ENCODE measurements at places on chromosomes 5 and 9.

DNA sequence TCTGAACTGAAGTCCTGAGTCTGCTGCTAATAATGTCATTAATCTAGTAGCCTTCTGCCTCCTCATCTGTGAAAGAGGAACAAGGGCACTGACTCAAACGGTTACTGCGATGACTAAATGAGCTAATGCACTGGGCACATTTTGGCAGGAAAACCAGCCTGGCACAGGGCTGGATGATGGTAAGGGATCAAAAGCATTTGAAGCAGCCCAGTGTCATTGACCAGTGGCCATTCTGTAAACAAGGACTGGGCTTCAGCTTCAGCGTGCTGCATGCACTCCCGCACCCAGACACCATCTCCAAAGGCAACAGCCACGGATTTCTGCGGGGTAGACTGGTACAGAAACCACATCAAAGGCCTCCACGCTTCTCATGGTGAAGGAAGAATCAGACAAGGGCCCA, 8.0 kb downstream of the GCNT4 start:
- no peak for DNase-seq

- DNase-seq: no peak
These were observed 6.8 kb downstream of the INVS start for GRCh38 chr9:100105861-100106260.

- DNase-seq: no peak
These were observed 26.9 kb upstream of the EXOC3 start for GRCh38 chr5:415928-416635.

- DNase-seq: no peak
These were observed 625.5 kb downstream of the CHSY3 start for GRCh38 chr5:130529511-130530485.

DNA sequence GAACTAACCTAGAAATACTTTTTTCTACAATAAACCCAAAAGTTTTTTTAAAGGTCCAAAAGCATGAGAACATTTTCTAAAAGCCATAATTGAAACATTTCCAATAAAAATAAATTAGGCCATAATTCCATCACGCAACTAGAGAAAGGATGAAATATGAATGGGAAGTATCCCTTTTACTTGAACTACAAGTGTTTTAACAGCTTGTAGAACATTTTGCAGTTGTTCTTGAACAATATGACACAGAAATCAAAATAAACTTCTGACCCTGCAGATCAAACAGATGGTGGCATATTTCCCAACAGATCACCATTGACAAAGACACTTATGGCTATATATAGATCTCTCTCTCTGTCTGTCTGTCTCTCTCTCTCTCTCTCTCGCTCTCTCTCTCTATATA, 624.4 kb downstream of the PSAT1 start:
- no peak for DNase-seq

GRCh38 chr9:37412431-37413151, 9.9 kb upstream of the GRHPR start:
- no peak for DNase-seq

DNA sequence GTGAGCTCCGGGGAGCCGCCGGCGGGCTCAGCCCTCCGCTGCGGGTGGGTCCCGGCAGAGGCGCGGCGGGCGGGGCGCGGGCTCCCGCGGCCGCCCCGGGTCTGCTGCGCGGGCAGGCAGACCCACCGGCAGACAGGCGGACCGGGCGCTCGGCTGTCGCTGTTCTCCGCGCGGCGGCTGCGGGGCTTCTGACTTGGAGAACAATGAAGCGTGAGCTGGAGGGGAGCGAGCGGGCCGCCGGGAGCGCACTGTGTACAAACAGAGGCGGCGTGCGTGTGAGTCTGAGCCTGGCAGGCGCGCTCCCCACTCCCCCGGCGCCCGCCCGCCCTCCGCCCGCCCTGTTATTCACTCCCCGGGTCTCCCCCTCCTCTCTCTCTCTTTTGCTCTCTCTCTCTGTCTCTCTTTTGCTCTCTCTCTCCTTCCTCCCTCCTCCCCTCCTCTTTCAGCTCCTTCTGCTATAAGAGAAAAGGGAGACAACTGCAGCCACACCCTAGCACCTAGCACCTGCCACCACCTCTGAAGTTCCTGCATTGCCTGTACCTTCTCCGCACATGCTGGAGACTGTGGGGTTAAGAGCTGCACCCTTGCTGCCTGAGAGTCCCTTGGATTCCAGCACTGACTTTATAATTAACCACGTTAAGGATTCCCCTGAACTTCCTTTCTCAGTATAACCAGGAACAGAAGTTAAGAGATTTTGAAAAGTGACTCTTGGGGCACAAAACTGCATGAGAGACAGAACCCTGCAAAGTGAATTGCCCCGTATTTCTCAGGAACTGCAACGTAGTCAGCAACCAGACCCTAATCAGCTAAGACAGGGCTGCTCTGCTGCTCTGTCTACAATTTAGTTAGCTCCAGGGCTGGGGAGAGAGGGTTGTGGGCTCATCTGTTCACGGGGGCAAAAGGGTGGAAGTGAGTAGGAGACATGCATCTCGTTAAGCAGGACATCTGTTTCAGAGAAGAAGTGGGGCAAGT, at the start of gene EDIL3:
Gene EDIL3 (minus strand): TSS at position 277 of the 972 bp plus-strand sequence. CDS start 506 bp downstream, outside the sequence.
- no peak for DNase-seq

GRCh38 chr9:72412483-72413040, 47.6 kb upstream of the ZFAND5 start:
- DNase-seq: no peak

GRCh38 chr5:129945774-129946270, 41.6 kb downstream of the CHSY3 start:
- no peak for DNase-seq

GRCh38 chr9:117720066-117720465, 15.9 kb downstream of the TLR4 start:
- DNase-seq: no peak

GRCh38 chr5:107969847-107970246, 299.1 kb upstream of the EFNA5 start:
- no peak for DNase-seq

DNA sequence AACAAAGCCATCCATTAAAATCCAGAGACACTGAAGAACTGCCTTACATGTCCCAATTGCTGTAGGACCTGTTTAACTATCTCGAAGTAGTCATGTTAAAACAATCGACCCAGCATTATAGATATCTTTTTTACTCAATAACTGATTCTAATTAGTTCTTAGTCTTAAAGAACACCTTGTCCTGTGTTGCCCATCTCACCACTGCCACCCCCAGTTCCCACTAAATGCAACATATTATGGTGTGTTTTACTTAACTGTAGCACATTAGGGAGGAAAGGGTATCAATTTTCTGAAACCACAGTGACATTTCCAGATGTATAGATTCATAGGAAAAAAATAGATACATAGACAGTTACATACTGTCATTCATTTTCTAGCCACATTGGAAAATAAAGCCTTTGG, 221.2 kb downstream of the MEF2C start:
- no peak for DNase-seq

DNA sequence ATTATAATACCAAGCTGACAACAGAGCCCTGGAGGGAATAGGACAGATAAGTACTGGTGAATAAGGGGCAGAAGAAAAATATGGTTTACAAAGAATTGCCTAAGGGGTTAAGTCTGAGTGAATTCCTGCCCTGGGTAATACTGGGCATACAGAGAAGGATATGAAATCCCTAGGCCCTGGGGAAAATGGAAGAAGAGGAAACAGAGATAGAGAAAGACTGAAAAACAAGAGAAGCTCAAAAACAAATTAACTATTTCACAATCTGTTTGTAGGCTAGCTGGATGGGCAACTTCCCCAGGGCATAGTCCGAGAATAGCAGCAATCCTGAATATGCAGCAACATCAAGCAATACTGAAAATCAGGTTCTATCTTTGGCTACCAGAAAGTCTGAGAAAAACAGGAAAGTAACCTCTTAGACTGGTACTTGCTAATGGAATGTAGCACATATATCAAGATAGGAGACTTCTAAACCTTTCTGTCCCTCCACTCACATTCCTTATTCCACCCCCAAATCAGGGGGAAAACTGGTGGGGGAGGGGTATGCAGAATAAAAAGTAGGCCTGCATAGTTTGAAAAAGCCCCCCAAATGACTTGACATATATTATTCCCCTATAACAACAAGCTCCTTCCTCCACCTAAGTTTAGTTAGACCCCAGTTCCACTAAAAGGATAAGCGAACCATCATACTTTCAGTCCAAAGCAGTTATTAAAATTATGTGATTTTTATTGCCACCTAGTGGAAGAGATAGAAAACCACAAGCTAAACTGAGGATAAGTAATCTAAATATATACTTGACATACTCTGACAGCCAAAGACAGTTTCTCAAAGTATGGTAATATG, 20.6 kb downstream of the SLC38A9 start:
- no peak for DNase-seq

- DNase-seq: no peak
These were observed 99.3 kb downstream of the RGS3 start for GRCh38 chr9:113562653-113563381.

DNA sequence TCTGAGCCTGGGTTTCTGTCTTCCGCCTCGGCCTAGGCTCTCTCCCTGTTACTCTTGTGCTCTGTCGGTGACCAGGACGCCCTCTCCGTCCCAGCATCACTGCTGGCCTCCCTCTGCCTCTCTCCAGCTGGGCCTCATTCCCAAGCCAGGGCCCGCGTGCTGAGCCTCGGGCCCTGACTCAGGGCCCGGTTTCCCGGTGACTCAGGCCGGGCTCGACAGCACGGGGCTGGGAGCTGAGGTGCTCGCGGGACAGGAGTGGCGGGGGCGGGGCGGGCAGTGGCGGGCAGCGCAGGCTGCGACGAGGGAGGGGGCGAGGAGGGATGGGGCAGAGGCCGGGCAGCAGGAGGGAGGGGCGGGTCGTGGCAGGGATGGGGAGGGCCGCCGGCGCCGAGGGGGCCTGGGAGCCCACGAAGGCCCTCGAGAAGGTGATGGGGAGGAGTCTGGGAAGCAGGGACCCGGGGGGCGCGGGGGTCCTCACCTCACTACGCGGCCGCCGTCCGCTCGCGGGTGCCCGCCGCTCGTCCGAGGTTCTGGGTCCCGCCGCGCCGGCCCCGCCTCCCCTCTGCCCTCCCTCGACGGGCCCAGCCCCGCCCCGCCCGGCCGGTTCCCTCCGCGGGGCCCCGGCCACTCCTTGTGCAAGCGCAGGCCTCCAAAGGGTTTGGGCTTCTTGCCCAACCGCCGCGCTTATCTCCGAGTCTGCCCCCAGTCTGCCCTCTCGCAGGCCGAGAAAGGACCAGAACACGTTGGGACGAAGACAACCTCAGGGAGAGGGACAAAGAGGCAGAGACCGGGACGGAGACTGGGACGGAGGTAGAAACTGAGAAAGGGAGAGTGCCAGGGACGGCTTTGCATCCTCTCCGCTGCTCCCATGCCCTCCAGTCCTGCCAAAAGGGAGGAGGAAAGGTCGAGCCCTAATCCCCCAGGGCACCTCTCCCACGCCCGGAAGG, at the start of gene ARAP3:
Gene ARAP3 (minus strand): TSS at position 536 of the 947 bp plus-strand sequence. CDS start 1,744 bp downstream, outside the sequence.
- DNase-seq: no peak

- DNase-seq: no peak
These were observed 21.2 kb downstream of the MAST4 start for GRCh38 chr5:66617226-66617861.

GRCh38 chr5:149294872-149295829, 23.5 kb downstream of the AFAP1L1 start:
- DNase-seq: no peak

DNA sequence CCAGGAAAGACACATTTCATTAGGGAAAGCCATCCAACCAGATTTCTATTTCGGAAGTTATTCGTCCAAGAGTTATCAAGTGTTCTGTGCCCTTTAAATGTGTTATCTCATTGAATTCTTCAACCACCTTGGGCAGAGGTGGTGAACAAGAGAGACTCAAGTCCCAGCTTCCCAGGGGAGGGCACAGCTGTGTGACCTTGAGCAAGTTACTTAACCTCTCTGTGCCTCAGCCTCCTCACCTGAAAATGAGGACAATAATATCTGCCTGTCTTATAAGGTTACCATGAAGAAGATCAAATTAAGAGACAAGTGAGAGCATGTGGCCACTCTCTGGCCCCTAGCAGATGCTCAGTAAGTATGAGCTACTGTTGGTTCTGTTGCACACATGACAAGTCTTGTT, 37.4 kb downstream of the WHRN start:
- no peak for DNase-seq

GRCh38 chr9:68905129-68905528, 108.8 kb downstream of the PRKACG start:
- DNase-seq: no peak

DNA sequence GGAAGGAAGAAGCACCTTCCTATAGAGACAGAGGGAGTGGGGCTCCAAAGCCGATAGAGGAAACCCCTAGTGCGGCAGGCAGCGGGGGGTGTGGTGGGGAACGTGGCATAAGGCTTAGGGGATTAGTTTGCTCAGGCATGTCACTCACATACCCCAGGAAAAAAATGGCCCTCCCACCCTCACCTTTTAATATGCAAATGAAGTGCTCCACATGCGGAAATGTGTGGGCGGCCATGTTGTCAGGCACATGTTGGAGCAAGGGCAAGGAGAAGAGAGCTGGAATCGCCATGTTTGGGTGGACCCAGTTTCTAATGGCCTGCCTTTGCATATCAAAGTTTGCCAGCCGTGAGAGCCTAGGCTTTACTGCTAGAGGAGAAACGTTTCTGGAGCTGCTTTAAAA, 758.8 kb downstream of the NR2F1-AS1 start:
- DNase-seq: no peak

DNA sequence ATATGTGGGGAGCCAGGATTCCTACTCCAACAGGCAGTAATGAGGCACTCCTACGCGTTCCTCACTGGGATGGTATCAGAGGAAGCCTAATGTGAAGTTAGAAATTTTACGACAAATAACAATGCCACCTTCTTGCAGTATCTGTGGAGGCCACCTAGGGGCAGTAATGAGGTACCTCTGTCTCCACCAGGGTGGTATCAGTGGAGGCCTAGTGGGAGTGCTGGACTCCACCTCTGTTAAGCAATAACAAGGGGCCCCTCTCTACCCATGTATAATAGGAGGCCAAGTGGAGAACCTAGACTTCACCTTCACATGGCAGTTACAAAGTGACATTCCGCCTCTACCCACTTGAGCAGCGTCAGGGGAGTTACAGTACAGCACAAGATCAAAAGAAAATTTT, 147.9 kb downstream of the PLPPR1 start:
- DNase-seq: no peak

DNA sequence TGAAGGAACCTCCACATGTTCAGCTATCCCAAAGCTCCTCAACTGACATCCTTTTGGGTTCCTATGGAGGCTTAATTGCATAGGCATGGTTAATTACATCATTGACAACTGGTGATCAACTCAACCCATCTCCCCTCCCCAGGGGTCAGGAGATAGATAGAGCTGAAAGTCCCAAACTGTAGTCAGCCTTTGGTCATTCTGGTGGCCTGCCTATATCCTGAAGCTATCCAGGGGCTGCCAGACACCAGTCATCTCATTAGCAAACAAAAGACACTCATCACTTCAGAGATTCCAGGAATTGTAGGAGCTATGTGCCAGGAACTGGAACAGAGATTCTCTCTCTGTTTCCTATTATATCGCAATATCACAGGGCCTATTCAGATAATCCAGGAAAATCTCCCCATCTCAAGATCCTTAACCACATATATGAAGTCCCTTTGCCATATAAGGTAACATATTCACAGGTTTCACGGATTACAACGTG, 646.5 kb upstream of the GRAMD2B start:
- no peak for DNase-seq

DNA sequence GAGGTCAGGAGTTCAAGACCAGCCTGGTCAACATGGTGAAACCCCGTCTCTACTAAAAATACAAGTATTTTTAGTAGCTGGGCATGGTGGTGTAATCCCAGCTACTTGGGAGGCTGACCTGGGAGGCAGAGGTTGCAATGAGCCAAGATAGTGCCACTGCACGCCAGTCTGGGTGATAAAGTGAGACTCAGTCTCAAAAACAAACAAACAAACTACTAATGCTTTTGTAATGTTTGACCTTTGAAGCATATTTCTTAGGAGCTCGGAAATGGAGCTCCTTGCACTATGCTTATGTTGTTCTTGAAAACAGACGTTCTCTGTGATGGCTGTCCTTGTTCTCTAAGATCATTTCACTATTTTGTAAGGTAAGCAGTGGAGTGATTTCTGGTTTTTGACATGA, 6.0 kb downstream of the F2RL2 start:
- DNase-seq: no peak
